ENCODE measurements at places on chromosomes 2 and 18. TPM values are rescaled to one million over a fixed set of nuclear protein-coding genes. Genes with fewer than 3 reads are reported as not detected.

DNA sequence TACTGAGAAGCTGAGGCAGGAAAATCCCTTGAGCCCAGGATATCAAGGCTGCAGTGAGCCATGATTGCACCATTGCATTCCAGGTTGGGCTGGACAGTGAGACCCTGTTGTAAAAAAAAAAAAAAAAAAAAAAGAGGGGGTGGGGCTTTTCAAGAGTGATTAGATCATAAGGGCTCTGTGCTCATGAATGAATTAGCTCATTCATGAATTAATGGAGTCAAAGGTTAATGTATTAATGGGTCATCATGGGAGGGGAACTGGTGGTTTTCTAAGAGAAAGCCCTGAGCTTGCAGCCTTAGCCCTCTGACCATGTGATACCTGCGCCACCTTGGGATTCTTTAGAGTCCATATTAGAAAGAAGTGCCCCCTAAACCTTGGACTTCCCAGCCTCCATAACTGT is 4.5 kb downstream of the SLC19A3 start:
- DNase-seq, result peak; percentile 84

Gene DCDC2C
- not detected for polyA plus RNA-seq

- DNase-seq, result no peak
Measured at GRCh38 chr2:18722101-18722500, 132.7 kb upstream of the NT5C1B start.

Gene GALR1
- polyA plus RNA-seq, result 0.01 TPM

Gene CMPK2
- 11.0 TPM for polyA plus RNA-seq

GRCh38 chr18:13235421-13235831 is 16.9 kb downstream of the LDLRAD4 start:
- no peak for DNase-seq

Gene BCL11A
- polyA plus RNA-seq, result 10.7 TPM

DNA sequence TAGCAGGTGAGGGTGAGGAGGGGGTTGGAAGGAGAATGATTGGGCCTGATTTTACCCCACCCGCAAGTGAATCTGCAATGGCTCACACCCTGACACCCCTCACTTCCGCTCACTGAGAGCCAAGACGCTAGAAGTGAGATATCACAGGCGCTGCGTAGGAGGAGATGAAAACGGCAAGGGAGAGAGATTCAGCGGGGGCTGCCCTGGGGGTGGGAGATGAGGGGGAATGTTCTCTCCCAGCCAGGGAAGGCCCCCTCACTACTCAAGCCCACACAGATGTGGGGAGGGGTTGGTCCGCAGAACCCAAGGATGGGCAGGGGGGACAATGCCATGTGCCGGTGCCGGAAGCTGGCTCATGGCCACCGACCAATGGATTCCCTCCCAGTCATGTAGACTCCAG is 32.9 kb downstream of the LOXHD1 start:
- DNase-seq, result no peak

Gene OR6B2
- polyA plus RNA-seq, result not detected

DNA sequence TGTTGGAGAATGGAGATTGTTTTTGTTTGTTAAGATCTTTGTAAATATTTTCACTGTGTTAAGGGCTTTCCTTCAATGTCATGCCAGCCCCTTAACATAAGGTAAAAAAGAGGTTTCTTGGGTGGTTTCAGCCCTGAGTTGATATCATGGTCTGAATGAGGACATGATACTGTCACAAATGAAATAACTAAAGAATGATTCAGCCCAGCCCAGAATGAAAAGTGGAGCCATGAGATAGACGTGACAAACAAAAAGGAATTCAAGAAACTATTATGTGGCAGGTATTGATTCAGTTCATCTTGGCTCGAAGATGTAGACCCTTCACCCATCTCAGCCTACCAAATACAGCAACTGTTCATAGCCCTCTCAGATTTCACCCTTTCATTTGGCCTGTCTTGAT is 88.6 kb upstream of the TTN start:
- DNase-seq, result no peak

- no peak for DNase-seq
Measured at GRCh38 chr2:81576713-81577112, 1272.2 kb upstream of the LRRTM1 start.

Gene FAM228A
- 0.34 TPM for polyA plus RNA-seq

- DNase-seq, result no peak
Measured at GRCh38 chr2:112547333-112547732, 5.1 kb downstream of the POLR1B start.

Gene GAD1
- polyA plus RNA-seq, result 0.07 TPM

DNA sequence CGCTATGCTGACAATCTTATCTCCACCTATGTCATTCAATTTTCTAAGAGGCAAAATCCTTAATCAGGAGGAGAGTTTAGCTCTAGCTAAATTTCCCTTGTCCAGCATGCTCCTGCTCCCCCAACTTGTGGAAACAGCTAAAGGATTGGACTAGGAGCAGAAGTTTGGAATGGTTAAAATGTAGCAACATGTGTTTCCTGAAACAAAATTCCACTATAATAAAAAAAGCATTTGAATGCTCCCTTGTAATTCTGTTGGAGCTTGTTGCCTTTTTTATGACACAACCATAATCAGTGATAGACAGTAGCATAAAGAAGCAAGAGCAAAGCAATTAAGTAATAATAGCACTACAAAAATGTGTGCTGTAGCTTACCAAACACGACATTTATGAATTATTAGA is 6.9 kb downstream of the ACTR3 start:
- peak; percentile 12 for DNase-seq

Gene STEAP3
- 5.1 TPM for polyA plus RNA-seq

GRCh38 chr2:64179582-64180321 is 35.5 kb upstream of the PELI1 start:
- no peak for DNase-seq

GRCh38 chr2:101658387-101658786 is 39.1 kb upstream of the MAP4K4 start:
- no peak for DNase-seq

DNA sequence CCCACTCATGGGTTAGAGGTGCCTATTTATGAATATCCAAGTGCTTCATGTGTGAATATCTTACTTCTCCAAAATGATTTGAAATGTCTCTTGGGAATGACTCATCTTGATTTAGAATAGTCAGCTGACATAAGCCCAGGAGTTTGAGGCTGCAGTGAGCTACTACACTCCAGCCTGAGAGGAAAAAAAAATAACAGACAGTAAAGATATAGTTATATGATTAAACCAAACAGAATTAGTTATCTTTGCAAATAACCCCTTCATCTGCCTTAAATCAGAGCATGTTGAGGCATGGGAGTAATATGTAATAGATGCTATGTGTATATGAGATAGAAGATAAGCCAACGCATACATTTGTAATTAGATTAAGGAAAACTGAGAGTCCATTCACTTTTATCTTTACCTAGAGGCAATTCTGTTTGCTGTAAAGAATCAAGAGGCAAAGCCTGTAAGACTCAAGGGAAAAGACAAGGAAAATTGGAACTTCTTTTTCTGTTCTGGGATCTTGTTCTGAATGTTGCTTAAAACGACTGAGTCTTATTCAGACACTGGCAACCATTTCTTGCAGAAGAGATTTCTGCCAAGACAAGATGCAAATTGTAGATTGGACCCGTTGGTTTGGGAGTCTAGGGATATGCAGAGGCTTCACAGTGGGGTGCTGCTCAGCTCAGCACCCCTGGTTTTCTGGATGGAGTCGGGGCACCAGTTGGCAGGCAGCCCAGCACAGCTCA is 104.4 kb downstream of the LIPG start:
- DNase-seq, result no peak

Gene UGT1A6
- polyA plus RNA-seq, result 0.21 TPM

GRCh38 chr18:10139783-10140410 is 226.1 kb downstream of the VAPA start:
- no peak for DNase-seq

DNA sequence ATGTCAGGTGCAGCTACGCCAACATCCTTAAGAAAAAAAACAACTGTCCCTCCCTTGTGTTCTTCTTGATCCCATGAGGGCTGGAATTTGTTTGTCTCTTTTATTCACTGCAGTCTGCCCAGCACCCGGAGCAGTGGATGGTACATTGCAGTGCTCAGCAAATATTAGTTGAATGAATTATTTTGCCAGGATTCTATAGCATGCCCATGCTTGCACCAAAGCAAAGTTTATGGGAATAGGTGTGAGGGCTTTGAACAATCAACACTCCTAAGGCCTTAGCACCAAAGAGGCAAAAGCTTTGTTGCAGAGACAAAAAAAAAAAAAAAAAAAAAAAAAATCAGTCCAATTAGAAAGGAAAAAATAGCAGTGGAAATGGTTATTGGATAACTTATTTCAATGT is 28.7 kb upstream of the DCC start:
- DNase-seq, result no peak

DNA sequence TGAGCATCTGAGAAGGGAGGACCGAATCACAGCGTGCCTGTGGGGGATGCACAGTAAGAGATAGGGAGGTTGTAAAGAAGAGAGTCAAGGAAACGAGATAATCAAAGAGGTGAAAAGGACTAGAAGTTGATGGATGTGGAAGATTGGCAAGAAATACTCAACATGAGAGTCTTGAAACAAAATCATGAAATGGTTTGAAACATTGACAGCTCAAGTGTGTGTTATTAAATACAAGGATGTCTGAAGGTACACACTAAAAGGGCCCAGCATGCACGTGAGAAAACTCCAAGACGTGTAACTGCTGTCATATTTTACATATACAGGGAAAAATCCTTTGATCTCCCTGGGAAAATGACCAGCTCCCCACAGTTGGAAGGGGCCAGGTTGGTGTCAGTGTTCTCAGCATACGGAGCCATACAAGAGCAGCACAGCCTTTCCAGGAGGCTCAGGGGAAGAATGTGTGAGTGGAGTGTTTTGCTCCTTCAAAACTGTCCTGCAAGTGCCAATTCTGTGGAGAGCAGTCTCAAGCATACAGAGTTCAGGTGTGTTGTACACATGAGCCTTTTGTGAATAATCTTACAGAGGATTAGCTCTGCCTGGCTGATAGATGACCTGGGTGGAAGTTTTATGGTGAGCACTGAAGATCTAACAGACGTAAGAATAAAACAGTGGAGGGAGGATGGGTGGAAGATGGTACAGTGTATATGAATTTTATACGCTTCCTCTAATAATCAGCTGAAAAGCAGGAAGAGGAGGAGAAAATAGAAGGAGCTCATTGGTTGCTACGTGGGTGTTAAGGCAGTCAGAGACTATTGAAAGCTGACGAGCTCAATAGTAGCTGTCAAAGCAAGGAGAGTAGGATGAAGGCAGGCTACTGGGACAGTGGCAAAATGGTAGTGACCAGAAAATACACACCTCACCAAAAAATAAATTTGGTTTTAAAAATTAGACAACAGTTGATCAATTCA is 126.8 kb downstream of the ATP9B start:
- DNase-seq, result no peak

- DNase-seq, result no peak
Measured at GRCh38 chr2:10002681-10003080, 40.7 kb upstream of the KLF11 start.

DNA sequence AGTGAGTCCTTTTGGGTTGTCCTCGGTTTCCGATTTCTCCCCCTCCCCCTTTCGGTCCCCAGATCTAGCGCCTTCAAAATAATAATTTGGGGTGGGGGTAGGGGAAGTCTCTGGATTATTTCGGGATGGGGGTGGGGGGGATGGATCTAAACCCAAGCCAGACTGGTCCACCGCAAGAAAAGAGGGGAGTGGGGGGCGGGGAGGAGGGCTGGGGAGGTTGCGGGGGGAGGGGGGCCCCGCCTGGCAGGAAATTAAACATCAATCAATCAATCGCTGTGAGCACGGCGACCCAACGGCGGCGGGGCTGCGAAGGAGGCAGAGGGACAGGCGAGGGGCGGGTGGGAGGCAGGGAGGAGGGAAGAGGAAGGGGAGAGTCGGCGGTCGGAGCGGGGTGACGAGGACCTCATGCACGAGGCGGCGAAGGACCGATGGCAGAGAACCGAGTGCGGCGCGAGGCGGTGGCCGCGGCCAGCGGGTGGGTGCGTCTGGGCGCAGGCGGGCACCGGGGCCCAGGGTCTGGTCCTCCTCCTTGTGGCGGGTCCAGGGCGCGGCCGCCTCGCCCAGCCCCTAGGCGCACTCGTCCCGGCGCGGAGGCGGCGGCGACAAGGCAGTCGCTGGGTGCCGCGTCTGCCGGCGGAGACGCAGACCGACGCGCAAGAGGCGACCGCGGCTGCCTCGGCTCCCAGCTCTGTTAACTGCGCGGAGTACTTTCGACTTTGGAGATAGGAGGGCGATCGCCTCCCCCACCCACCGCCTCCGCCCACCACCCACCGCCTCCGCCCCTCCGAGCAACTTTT is 468 bp upstream of the SATB2 start:
- DNase-seq, result no peak

- no peak for DNase-seq
Measured at GRCh38 chr2:238861013-238861730, 13.3 kb downstream of the TWIST2 start.

Gene ST8SIA5
- polyA plus RNA-seq, result not detected
